ENCODE measurements at places on chromosomes 13 and 19.

DNA sequence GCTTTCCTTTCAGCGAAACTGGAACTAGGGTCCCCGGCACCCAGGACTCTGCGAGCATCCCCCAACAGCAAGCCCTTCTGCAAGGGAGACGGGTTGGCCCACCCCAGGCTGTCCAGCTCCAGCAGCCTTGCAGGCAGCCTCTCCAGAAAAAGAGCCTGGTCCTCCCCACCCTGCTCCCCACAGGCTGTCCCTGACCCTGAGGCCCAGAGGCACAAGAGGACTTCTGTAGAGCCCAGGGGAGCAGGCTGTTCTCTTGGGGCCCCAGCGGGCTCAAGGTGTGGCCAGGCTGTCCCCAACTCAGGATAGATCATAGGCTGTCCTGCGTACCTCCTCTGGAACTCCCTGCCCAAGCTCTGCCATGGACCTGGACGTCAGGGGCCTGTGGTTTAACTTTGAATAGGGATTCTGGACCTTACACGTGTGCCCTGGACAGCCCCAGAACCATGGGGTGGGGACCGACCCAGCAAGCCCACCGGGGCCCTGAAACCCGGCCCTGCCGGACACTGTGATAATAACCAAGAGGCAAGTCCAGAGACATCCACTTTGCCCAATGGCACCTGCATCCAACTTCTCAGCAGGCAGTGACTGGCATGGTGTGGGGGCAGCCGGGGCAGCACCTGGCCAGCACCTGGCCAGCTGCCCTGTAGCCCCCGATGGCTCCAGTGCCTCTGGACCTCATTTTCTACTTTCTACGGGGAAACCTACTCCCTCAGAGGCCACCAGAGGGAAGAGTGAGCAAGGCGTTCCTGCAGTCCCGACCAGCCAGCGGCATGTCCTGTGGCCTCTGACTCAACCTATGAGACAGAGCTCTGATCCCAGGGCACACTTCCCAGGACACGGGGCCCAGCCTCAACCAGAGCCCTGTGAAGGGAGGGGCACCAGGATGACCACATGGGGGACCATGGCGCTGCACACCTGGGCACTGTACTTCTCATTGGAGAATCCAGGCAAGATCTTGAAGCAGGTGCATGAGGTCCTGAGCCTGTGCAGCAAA is 50.9 kb upstream of the TPM4 start:
- peak; percentile 71 for DNase-seq

- no peak for DNase-seq
Measured at GRCh38 chr13:110811771-110812120, 98.2 kb downstream of the ING1 start.

DNA sequence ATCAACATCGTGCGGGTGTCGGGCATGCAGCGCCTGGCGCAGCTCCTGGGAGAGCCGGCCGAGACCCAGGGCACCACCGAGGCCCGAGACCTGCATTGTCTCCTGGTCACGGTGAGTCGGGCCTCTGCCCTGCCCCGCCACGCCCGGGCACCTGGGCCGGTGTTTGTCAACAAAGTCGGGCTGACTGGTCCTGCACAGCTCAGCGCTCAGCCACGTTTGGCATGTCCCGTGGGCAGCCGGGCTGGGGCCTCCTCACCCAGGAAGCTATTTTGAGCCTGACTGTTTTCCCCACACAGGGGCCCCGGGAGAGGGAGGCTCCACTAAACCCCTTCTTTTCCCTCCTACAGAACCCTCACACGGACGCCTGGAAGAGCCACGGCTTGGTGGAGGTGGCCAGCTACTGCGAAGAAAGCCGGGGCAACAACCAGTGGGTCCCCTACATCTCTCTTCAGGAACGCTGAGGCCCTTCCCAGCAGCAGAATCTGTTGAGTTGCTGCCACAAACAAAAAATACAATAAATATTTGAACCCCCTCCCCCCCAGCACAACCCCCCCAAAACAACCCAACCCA is 1.3 kb downstream of the GADD45B start:
- peak; percentile 31 for DNase-seq

DNA sequence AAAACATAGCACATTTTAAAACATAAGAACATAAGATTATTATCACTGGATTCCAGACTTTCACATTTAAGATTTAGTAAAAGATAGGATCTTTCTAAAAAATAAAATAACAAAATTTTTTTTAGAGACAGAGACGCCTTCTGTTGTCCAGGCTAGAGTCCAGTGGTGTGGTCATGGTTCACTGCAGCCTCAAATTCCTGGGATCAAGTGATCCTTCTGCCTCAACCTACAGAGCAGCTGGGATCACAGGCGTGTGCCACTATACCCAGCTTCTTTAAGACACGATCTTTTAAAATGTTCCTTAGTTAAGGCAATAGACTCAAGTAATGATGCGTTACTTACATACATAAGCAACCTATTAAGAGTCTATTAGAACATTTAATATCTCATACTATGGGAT is 32.7 kb downstream of the ALG5 start:
- DNase-seq, result no peak

DNA sequence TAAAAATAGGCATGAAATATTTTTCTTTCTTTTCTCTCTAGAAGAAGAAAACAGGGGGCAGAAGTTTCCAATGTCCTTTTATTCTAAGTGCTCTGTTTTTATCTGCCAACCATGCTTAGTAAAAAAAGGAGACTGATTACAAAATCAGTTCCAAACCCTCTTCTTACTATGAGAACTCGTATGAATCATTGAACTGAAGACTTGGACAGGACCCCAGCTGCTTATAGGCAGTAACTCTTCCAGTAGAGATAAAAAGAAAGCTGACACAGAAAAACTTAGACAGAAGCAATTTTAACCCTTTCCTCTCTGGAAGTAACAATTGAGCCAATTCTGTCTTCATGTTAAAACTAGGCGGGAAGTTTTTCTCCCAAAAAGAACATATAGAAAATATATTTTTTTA is 24.5 kb upstream of the FREM2 start:
- DNase-seq, result no peak

DNA sequence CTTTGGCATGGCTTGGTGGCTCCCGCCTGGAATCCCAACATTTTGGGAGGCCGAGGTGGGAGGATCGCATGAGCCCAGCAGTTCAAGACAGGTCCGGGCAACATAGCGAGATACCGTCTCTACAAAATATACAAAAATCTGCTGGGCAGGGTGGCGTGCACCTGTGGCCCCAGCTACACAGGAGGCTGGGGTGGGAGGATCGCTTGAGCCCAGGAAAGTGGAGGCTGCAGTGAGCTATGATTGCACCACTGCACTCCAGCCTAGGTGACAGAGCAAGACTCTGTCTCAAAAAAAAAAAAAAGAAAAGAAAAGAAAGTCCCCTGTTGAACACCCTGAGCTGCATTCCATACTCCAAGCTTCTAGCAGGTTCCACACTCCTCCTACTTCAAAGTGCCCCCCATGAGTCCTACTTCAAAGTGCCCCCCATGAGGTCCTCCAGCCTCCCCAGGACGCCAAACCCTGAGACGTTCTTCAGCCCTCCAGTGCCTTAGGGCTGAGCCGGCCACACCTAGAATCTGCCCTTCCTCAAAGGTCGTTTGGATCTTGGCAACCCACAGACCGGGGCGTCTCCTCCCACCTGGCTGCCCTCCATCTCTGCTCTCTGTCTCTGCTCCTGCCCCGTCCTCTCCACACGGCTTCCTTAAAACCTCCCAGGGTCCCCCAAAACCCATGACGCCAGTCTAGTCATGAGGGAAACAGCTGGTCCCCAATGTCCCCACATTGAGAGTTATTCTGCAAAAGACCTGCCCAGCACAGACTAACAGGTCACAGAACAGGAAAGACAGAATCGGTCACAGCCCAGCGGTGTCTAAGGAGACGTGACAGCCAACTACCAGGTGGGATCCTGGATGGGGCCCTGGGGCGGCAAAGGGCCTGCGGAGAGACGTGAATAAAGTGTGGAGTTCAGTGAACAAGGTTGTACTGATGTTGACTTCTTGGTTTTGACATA is 4.8 kb downstream of the TJP3 start:
- DNase-seq, result no peak

GRCh38 chr19:6198896-6199239 is 63.4 kb downstream of the ACSBG2 start:
- DNase-seq, result no peak

DNA sequence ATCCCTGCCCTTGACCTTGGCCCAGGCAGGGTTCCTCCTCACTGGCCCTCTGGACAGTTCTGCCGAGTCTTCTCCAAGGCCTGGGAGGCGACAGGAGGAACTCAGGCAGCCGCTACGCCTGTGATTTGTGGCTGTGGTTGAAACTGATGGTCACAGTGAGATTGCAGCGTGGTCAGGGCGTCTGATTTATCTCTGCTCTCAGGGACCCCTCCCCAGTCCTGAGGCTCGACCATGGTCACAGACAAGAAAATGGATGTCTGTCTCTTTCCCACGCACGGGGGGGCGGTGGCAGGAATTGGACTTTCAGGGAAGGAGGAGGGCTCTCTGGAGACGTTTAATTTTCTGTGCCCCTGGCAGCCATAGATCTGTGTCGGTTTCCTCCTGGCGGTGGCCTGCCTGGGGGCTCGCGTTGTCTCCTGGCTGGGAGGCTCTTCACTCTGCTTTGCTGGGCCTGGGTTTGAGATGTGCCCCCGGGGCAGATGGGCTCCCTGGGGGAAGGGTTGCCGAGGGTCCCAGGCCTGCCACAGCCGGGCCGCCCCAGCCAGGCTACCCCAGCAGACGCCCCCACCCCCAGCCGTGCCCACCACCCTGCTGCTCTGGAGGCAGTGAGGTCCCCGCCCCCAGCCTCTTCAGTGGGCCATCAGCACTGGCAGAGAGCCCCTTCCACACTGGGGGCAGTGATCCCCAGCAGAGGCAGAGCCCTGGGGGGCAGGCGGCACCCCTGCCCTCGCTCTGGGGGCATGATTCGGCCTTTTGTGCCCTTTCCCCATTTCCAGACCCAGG is 167.4 kb downstream of the KDM4B start:
- DNase-seq, result no peak

DNA sequence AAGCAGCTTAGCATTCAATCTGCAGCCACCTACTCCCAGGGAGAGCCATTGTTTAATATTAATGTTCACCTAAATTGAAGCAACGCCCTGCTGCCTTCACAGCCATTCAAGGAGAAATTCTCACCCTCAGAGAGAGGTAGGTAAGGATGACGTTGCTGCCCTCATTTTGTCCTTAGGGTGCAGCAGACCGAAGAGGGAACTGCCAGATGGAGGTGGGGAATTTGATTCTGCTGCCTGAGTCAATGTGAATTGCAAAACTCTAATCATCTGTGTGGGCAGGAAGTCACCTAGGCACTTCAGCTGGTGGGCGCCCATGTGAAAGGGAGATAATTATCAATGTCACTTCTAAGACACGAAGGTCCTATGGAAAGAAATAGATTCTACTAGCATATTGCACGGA is 503.4 kb downstream of the TBC1D4 start:
- no peak for DNase-seq

DNA sequence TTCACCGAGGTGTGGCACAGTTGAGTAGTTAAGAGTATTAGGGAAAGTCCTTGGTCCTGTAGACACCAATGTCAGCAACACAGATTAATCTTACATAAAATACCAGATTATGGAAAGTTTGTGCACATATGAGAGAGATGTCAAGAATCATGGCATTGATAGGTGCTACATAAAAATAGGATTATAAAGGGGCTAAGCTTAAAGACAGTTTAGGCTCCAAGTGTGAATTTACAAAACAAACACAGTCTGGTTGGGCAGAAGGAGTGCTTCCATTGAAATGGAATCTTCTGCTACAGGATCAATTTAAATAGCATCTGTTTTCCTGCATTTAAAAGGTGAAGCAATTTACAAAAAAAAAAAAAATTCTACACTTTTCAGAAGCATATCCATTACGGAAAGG is 292.9 kb downstream of the DNAJC15 start:
- DNase-seq, result no peak

DNA sequence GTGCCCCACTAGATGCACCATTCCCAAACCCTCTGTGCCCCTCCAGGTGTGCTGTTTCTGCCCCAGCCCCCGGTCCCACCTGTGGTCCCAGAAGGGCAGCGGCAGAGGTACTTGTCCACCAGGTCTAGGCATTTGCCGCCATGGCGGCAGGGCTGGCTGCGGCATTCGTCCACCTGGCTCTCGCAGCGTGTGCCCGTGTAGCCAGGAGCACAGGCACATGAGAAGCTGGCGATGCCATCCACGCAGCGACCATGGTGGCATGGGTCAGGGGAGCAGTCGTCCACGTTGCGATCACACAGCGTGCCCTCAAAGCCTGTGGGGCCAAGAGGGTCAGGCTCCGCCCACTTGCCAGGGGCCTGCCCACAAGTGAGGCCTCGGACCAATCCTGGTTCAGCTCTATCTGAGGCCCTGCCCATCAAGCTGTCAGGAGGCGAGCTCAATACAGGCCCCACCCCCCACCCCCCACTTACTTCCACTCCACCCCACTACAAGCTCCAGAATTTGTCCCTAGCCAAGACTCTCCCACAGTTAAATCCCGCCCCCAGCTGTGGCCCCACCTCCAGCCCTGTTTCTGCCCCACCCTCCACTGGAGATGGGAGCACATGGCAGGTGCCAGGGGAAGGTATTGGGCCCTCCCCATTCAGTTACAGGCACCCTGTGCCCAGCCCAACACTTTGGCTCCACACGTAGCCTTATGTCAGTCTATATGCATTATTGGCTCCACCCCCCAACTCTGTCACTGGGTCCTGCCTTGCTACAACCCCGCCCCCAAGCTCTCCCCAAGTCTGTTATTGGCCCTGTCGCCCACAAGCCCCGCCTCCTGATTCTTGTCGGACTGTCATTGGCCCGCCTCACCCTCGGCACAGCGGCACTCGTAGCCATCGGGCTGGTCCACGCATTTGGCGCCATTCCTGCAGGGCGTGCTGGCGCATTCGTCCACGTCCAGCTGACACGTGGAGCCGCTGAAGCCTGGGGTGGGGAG is 13.5 kb downstream of the NOTCH3 start:
- no peak for DNase-seq

GRCh38 chr19:7874076-7874896 is at the start of gene PRR36:
Gene PRR36, minus strand, starts transcription at chr19:7874390. Its CDS starts 701 bp downstream, at chr19:7873689.
- DNase-seq, result peak; percentile 60

DNA sequence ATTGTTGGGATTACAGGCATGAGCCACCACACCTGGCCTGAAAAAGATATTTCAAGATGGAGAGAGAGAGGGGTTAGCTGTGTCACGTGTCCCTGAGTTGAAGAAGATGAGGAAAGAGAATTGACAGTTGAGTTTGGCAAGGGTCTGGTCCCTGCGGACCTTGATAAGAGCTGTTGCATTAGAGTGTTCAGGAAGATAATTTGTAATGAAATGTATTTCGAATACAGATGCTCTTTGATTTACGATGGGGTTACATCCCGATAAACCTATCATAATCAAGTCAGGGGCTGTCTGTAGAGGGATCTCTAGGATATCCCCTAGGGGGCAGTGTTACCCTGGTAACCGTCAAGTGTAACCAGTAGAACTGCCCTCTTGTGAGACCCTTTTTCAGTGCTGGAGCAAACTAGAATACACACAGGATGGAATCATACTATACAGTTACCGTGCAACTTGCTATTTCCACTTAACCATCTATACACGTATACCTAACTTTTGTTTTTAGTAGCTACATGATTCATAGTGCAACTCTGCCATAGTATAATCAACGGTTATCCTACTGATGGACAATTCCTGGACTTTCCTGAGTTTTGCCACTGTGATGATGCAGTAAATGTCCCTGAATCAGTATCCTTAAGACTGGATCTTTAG is 1.5 kb upstream of the ELOF1 start:
- DNase-seq, result peak; percentile 85

- no peak for DNase-seq
Measured at GRCh38 chr19:34589730-34590129, 87.2 kb downstream of the SCGB2B2 start.

- peak; percentile 37 for DNase-seq
Measured at GRCh38 chr13:64810750-64811149, 2419.4 kb downstream of the PCDH9 start.

All from dermis blood vessel endothelial cell (primary cell).